D721Med (cell line): ENCODE measurements at places on chromosomes 2 and 18.

DNA sequence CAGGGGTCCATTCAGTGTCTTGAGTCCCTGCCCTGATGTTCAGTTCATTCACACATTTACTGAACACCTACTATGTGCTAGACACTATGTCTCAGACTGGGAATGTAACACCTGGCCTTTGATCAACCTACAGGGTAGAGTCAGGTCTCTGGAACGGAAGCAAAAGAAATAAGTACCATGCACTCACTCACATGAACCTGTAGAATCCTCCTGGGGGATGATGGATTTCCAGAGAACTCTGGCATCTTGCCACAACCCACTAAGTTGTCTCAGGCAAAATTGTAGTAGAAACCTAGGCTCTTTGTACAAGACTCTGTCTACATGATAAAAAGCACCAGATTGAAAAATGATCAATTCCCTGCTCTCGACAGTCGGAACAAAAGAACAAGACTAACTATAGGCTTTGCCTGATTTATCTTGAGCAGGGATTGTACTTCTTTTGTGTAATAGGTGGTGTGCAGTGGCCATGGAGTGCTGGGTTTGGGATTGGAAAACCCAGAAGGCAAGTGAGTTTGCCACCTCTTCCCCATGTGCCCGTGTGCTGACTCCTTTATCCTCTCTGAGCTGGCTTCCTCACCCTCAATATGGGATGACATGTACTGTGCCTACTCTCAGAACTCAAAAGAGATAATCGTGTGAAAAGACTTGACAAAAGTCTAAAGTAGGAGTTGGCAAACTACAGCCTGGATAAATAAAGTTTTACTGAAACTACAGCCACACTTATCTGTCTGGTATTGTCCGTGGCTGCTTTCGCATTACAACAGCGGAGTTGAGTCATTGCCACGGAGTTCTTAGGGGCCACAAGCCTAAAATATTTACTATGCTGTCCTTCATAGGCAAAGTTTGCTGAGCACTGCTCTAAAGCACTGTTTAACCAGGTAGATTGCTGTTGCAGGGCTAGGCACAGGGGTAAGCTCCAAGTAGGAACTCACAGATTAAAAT is 4.4 kb downstream of the CAPN14 start:
- DNase-seq = no peak

DNA sequence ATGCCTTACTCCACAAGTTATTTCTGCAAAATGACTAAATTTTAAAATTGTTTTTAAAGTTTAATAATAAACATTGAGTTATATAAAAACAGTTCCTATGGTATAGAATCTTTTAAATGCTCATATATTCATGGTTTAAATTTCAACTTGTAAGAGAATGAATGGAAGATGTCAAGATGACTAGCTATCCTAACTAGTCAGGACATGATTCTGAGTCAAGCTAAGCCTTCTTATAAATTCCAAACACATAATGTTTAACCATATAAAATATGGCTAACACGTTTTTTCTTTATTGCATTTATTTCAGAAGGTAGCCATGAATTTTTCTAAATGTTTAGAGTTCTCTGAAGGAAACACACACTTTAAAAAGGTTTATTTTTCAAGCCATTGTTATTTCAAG is 320.4 kb downstream of the CBLN2 start:
- DNase-seq = no peak

DNA sequence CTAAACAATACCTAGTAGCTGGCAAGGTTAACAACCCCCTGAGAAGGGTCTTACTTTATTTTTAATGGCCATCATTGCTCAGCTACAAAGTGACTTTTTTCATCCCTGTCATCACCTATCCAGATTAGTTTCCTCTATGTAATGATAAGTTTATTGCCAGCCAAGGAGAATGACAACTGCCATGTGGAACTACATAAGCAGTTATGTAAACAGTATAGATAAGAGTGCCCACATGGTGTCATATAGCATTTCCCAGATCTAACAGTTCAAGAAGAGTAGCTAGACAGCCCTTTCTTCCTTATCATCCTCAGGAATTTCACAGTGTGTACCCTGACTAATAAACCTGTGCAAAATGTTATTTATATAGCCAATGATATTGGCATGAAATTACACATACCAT is 240.2 kb upstream of the PIK3C3 start:
- DNase-seq = no peak

- DNase-seq = no peak
These were observed 89.6 kb downstream of the LAMA3 start for GRCh38 chr18:23778828-23779227.

DNA sequence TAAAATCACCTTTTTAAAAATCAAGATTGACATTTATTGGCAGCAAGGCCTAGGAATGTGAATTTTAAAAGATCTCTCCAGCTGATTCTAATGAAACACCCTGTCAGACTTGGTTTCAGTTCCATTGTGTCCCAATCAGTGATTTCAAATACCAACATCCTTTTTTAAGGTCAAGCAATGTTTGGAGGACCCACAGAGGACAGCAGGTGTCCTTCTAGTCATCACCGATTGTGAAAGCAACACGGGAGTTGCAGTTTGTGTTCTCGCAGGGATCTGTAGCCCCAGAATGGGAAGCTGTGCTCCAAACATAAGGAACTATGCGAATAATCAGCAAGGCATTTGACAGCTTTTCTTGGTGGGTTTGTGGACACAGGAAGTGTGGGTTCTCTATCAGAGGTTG is 4.5 kb upstream of the KIDINS220 start:
- no peak for DNase-seq

DNA sequence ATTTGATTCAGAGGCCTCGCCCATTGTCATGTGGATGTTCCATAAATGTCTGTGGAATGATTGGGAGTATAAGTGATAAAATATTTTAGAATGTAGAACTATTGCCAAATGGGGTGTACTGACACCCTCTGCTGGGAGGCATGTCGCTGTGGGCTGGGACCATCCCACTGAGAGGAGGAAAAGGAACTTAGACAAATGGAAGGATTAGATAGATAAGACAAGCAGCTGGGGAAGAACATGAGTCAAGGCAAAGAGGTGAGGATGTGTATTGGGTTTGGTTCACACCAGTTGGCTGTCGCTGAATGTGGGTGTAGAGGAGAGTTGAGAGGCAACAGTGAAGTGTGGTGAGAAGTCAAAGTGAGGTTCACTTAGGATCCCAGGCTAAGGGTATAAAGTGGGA is 4.0 kb downstream of the C2orf74 start:
- DNase-seq = no peak

GRCh38 chr18:50509012-50509411 is 50.9 kb upstream of the MAPK4 start:
- no peak for DNase-seq

DNA sequence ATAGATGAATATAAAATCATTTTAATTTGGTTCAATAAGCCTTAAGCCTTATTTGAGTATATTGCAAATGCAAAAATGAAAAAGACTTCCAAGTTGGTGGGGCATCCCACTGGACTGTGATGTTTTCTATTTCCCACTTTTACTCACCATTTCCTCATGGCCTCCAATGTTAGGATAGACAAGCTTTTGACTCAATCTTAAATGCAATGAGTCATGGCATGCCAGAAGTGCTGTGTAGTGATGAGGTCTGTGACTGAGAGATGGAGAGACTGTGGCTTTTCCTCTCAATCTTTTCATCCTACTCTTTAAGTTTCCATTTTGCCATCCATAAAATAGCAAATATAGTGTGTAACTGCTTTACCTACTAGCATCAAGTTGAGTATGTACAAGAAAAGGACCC is 1401.2 kb upstream of the CELF4 start:
- no peak for DNase-seq

DNA sequence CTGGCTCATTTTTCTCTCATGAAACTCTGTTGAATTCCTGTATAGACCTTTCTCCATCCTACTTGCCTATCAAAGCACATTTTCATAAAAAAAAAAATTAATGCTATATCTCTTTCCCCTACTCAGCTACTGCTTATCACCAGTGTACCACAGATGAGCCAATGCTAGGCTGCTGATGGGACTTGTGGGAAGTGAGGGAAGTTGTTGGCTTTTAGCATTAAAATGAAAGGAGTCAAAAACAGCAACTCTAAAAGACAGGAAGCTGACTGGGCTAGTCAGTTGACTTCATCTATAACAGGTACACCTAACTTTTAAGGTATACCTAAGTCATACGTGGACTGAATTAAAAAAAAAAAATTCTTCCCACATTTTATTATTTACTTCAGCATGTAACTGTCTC is 102.1 kb downstream of the FAM117B start:
- DNase-seq = no peak

DNA sequence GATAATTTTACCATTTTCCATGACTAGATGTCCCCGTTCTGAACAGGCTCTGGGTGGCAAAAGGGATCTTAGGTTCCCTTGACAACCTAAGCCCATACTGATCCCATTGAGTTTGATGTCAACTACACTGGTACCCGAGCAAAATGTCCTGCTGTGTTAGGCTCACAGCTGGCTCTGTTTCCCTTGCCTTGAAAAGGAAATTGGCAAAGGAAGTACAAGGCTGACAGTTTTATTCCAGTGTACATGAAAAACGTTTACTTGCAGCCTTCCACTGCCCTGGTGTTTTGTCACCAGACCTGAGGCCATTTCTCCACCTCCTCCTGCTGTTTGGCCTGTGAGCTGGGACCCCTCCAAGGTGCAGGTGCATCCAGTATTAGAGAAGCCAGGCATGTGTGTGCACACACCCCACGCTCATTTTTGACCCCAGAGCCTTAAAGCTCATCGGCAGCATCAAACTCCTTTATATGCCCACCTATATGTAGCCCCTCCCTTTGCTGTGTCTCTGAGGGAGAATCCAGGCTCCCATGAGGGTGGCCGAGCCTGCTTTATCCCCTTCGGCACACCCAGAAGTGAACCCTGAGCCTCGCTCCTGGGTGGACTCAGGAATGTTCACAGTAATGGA is 171.3 kb downstream of the NDUFA10 start:
- DNase-seq = no peak

GRCh38 chr2:213086571-213086970 is 64.8 kb downstream of the IKZF2 start:
- no peak for DNase-seq
